ENCODE measurements at places on chromosomes 11 and 22. TPM values are rescaled to one million over a fixed set of nuclear protein-coding genes. Genes with fewer than 3 reads are reported as not detected.

DNA sequence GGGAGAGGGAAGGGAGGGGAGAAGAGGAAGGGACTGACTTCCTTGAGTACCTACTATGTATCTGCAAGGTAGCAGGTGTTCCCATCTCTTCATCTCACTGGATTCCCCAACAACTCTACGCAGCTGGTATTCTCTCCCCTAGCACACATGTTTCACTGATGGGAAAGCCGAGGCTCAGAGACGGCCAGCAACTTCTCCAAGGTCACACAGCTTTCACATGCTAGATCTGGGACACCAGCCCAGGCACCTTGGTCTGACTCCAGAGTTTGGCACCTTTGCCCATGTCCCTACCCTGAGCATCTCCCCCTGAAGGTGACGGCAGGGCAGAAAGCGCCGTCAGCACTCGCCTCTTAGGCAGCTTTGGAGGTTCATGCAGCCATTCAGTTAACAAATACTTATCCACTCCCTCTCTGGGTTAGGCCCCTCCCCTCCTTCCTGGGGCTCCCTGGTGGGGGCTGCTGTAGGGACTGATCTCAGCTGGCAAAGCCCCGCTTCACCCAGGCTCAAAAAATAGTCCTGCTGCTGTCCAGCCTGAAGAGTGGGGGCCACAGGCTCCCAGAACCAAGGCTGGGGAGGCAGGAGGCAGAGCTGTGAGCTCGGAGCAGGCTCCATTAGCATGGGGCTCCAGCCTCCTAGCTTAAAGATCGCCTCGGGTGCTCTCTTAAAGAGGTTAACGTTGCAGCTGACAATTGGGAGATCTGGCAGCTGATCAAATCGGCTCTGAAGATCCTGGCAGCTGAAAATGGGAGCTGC lies 79.4 kb downstream of the IGLL1 start:
- no peak for DNase-seq

- no peak for DNase-seq
These were observed 28.1 kb upstream of the CHORDC1 start for GRCh38 chr11:90250970-90251369.

- DNase-seq: no peak
These were observed 203.9 kb downstream of the FAM76B start for GRCh38 chr11:95585752-95586077.

DNA sequence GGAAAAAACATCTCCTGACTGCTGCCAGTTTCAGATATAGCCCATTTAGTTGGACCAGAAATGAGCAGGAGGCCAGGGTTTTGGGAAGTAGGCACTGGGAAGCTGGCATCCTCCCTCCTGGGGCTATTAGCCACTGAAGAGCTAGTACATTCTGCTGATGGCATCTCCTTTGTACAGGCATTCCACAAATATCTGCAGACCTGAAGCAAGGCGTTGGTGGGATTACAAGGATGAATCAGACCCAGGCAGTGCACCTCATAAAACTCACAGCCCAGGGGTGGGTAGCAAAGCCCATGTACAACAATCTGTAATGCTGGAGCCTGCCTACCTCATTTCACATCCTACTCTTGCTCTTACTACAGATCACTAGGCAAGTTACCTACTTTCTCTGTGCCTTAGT lies 27.5 kb upstream of the POU2AF1 start:
- no peak for DNase-seq

GRCh38 chr11:61630089-61630488 lies 49.2 kb upstream of the SYT7 start:
- DNase-seq: no peak

DNA sequence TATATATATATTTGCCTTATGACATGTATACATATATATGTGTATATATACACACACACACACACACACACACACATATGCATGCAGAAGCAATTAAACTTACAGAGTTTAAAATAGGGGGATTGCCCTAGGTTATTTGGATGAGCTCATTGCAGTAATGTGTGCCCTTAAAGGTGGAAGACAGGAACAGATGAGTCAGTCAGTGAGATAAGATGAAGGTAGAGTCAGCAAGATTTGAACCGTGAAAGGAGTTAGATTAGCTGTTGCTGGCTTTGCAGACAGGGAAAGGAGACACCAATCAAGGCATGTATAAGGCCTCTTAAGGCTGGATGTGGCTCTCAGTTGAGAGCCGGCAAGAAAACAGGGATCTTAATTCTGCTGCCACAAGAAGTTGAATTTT lies 902.4 kb upstream of the RAG2 start:
- no peak for DNase-seq

DNA sequence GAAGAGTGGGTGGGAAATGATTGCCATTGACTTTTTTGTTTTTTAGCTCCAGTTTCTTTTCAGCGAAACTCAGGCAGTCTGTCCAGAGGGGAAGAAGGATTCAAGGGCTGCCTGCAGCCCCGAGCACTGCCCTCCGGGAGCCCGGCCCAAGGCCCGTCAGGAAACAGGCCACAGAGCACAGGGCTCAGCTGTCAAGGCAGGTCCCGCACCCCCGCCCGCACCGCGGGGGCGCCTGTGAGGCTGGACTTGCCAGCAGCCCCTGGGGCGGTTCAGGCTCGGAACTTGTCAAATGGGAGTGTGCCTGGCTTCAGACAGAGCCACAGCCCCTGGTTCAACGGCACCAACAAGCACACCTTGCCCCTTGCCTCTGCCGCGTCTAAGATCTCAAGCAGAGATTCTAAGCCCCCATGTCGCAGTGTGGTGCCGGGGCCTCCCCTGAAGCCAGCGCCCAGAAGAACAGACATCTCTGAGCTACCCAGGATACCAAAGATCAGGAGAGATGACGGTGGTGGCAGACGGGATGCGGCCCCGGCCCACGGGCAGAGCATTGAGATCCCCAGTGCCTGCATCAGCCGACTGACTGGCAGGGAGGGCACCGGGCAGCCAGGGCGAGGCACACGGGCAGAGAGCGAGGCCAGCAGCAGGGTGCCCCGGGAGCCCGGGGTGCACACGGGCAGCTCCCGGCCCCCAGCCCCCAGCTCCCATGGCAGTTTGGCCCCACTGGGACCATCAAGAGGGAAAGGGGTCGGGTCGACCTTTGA lies 8.6 kb downstream of the IRF7 start:
- DNase-seq: no peak

- no peak for DNase-seq
These were observed 2.9 kb upstream of the NXPE4 start for GRCh38 chr11:114598461-114598860.

- DNase-seq: no peak
These were observed 745.7 kb downstream of the FAM181B start for GRCh38 chr11:81987829-81988472.

DNA sequence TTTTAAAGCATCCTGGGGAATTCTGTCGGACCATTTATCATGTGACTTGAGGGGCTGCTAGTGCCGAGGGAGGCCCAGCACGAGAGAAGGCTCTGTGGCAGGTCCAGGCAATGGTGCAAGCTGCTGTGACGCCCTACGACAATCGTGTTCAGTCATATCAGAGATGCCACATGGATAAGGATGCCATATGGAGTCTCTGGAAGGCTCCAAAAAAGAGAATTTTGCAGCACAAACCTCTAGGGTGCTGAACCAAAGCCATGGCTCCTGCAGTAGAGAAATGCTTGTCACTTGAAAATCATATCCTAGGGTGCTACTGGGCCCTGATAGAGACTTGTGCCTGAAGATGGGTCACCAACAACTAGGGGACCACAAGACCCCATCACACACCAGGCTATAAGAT lies 6.7 kb upstream of the CD6 start:
- no peak for DNase-seq

LYVE1 gene
- not detected for total RNA-seq

DNA sequence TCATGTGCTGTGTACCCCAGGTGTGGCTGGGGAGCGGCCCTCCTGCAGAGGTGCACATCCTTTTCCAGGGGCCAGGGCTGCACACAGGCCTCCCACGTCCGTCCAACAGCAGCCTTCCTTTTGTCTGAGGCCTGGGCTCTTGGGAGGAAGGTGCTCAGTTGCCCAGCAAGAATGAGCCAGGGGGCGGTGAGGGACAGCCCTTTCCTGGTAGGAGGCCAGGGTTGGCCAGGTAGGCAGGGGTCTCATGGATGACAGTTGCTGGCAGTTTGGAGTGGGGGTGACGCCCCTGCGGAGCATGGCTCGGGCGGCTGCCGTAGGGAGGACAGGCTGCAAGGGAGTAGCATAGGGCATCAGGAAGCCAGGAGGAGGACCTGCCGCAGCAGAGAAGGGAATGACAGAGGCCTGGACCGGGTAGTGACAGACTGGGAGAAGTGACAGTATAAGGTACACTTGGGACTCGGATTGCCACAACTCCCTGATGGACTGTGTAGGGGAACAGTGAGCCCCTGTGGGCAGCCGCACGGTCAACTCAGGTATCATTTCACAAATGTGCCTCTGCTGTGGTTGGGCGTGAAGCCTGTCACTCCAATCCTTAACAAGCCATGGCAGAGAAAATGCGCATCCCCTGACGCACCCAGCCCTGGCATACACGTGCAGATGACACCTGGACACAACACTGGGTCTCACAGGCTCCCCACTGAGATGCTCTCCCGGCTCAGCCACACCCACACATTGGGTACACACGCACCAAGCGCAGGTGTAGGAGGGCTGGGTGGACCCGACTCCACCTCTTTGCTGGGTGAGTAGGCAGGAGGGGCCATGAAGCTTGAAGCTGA lies 79.7 kb downstream of the DGCR2 start:
- DNase-seq: no peak

- DNase-seq: no peak
These were observed 27.4 kb downstream of the CASP12 start for GRCh38 chr11:104870910-104871309.

DNA sequence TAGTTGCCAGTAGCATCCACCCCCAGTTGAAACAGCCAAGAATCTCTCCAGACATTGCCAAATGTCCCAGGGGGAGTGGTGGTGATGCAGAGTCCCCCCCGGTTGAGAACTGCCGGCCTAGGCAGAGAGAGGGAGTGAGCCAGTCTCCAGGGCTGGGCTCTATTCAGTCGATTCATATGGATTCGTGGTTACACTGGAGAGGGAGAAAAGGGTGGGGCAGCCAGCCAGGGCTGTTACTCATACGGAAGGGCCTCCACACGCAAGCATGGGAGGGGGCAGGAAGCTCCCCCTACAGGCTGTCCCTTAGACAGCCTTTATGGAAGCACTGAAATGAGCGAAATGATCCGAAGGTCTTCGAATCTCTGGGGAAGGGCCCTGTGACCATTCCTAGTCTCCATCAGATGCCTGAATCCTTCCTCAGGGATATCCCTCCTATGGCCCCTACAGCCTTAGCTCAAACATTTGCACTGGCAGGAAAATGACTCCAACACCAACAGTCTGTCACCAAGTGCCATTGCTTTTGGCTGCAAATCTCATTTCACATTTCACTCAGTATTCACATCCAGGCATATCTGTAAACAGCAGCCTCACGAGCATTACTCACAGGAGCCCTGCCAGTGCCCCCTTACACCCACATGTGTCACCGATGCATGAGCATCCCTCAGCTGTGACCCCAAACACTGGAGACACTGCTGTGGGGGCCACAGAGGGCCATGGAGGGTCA lies 18.4 kb upstream of the TLCD5 start:
- no peak for DNase-seq

DNA sequence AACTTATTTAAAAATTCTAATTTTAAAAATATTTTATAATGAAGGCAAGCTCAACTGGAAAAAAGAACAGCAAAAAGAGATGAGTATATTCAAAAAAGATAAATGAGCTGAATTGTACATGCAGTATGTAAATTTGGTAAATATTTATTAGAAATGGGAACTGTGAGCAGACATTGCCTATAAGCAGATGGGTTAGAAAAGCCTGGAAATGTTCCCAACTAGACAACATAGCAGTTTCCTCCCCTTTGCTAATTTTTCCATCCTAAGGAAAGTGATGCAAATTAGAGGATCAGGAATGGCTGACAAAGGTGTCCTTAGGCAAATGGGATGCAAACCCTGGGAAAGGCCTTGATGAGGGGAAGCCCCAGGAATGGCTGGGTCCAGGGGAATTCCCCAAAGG lies 37.2 kb downstream of the TP53I11 start:
- no peak for DNase-seq

All from activated naive CD4-positive, alpha-beta T cell treated with anti-CD3 and anti-CD28 coated beads, Interleukin-2, amount 50 U/mL, for 72 hours (primary cell).